Activated CD4-positive, alpha-beta T cell treated with anti-CD3 and anti-CD28 coated beads, Interleukin-2, amount 10 ng/mL, durations not matched to agents 7 days and 5 days (primary cell): ENCODE measurements at places on chromosomes 11 and 22. TPM values are rescaled to one million over a fixed set of nuclear protein-coding genes. Genes with fewer than 3 reads are reported as not detected.

GRCh38 chr11:54558919-54559318 is 44.9 kb downstream of the OR4C46 start:
- DNase-seq = no peak

- no peak for DNase-seq
Observed at GRCh38 chr11:133605482-133605881, 73.2 kb upstream of the OPCML start.

GRCh38 chr11:1113405-1114201 is 38.9 kb downstream of the MUC2 start:
- DNase-seq = no peak

GRCh38 chr22:25146906-25147641 is 52.6 kb upstream of the CRYBB3 start:
- no peak for DNase-seq

Gene RIBC2
- total RNA-seq = 7.0 TPM
